Upper lobe of right lung (tissue), 1 donor: ENCODE measurements at places on chromosomes 12 and 14. TPM values are rescaled to one million over a fixed set of nuclear protein-coding genes. Genes with fewer than 3 reads are reported as not detected.

Gene ASIC1
- total RNA-seq, result 0.35 TPM

DNA sequence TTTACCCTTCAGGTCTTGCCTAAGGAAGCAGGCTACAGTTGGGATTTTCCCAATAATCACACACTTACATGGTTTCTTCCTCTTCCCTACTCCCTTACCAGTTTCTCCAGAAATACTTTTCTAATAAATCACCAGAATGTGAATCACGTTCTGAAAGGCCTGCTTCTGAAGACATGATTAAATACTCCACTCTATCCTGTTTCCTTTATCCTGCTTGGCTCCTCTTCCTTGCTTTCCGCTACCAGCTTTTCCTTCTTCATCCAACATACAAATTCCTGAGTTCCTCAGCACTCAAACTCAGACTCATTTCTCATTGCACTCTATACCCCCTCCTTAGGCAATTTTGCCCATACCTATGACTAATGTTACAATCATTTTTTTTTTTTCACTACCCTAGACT, 118.3 kb downstream of the MGAT4C start:
- no peaks in the 10 kb centered on the region for H3K36me3 ChIP-seq
- H3K4me1 ChIP-seq, result no peaks in the 10 kb centered on the region
- H3K4me3 ChIP-seq, result no peak overlapping the region
- no peak for DNase-seq

DNA sequence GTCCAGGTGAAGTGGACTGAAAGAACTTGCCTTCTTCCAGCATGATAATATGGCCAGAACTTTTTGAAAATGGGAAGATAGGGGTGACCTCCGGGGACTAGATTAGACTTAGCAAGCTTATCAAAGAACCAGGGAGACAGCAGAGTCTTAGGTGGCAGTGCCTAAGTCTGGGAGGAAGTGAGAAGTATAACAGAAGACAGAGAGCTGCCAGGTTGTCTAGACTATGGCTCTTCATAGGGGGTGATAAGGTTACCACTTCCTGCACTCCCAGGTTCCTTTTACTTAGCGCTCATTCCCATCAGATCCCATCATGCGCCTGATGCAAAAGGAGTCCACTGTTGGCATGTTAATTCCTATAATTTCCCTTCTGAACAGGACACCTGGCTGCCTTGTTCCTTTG, 69.9 kb downstream of the PLXNC1 start:
- H3K4me3 ChIP-seq, result no peak overlapping the region
- no peak for DNase-seq
- H3K27me3 ChIP-seq, result no peaks in the 10 kb centered on the region
- no peak overlapping the region for H3K27ac ChIP-seq

DNA sequence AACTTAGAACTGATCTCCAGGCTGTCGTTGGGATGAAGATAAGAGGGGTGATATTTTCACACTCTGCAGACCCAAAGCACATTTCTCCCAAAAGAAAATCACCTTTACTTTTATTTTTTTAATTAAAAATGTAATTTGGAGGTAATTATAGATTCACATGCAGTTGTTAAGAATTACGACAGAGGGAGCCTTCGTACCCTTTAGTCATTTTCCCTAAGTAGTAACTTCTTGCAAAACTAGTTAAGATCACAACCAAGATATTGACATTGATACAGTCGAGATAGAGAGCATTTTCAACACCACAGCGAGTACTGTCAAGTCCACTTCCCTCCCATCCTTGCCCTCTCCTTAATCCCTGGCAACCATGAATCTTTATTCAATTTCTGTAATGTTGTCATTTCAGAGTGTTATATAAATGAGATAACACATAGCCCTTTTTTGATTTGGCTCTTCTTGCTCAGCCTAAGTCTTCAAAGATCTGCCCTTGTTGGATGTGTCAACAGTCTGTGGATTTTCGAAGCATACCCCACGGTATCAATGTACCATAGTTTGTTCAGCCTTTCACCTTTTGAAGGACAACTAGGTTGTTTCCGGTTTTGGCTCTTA, 39.6 kb downstream of the DNAH10 start:
- H3K4me1 ChIP-seq, result no peaks in the 10 kb centered on the region
- no peaks in the 10 kb centered on the region for H3K27me3 ChIP-seq
- H3K36me3 ChIP-seq, result no peaks in the 10 kb centered on the region

GRCh38 chr14:97824218-97824617, 1027.0 kb downstream of the VRK1 start:
- H3K36me3 ChIP-seq, result no peaks in the 10 kb centered on the region
- H3K4me3 ChIP-seq, result no peak overlapping the region
- no peak for DNase-seq
- H3K27ac ChIP-seq, result no peak overlapping the region
- H3K4me1 ChIP-seq, result no peaks in the 10 kb centered on the region

DNA sequence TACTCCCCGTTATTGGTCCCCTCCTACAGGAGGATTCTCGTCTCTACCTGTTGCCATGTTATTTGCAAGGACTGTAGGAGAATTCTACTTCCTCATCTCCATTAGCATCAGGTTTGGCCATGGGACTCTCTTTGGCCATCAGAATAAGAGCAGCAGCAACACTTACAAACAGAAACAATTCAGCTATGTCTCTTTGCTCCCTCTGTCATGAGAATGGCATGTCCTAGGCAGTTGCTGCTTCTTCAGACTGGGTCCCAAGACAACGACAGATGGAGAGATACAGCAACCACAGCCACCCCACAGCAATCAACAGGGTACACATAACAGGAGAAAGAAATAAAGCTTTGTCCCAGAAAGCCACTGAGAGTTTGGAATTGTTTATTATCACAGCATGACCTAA, 19.7 kb downstream of the SLC41A2 start:
- H3K27me3 ChIP-seq, result no peaks in the 10 kb centered on the region
- no peak for DNase-seq
- no peak overlapping the region for H3K27ac ChIP-seq
- H3K4me1 ChIP-seq, result no peaks in the 10 kb centered on the region
- H3K36me3 ChIP-seq, result no peaks in the 10 kb centered on the region

DNA sequence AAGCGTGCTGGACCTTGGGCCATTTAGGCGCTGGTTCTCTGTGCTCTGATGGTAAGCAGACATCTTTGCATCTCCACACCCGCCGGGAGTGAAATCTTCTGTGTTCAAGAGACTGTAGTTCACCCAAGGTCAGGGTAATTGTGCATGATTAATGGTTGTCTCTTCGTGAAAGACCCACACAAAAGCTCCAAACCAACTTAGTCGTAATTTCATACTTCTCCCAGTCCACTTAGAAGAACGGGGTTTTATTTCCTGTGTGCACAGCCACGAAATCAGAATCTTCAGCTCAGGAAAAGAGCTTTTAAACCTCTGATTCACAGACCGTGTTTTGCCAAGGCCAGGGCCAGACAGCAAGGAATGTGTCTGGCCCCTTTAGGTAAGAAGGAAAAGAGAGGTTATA, 640.9 kb downstream of the MED13L start:
- H3K4me3 ChIP-seq, result no peak overlapping the region
- H3K36me3 ChIP-seq, result no peaks in the 10 kb centered on the region
- H3K27ac ChIP-seq, result no peak overlapping the region
- no peaks in the 10 kb centered on the region for H3K27me3 ChIP-seq

DNA sequence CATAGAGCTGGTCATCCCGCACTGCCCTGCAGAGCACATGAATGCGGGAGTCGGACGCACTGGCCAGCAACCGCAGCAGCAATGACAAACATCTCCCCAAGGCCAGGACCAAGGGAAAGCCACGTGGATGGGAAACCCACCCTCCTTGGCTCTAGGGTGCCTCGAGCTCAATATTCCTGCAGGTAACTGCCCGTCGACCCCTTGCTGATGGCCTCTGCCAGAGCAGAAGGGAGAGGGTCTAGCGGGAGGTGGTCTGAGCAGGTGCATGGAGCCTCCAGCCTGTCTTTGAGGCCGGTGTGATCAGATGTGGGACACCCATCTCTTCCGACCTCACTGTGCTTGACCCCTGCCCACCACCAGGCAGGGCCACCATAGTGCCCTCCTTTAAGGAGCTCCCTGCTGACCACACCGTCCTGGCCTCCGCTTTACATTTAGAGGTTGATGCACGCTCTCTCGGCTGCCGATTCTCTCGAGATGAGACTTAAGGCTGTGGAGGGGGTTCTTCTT, 89.7 kb downstream of the PIWIL1 start:
- H3K4me1 ChIP-seq, result no peaks in the 10 kb centered on the region
- no peak overlapping the region for H3K4me3 ChIP-seq
- H3K36me3 ChIP-seq, result no peaks in the 10 kb centered on the region

DNA sequence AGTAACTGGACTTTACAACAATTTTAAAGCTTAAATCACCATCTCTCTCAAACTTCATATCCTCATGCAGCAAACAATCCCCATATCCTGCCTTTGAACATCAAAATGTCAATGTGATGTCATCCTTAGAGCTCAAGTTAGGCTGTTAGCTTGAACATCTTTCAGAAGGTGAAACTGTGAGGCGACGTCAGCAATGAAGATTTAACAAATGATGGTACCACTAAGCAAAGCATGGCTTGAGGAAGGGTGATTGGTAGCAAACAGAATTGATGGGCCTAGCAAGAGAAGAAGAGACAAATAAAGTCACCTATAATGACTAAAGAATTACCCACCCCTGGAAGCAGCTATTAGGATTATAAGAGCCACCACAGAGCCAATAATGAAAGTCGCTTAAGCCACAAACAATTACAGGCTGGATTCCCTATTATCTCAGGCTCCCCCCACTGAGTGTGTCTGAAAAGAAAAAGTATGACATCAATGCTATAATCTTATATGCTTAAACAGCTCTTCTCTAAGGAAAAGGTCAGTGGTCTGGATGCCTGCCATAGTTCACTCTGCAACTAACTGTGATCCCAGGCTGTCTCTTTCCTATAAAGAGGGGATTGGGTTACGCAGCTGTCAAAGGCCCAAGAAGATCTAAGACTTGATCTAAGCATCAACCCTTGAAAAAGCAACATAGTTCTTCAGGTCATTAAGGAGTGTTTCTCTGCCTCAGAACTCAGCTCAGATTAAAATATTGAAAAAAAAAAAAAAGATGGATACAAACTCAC, 18.1 kb downstream of the EGLN3 start:
- no peak overlapping the region for H3K27ac ChIP-seq
- no peak for DNase-seq
- no peaks in the 10 kb centered on the region for H3K36me3 ChIP-seq
- no peaks in the 10 kb centered on the region for H3K27me3 ChIP-seq
